Activated CD4-positive, alpha-beta T cell treated with anti-CD3 and anti-CD28 coated beads for 1 hour (primary cell): ENCODE measurements at places on chromosomes 11 and 22.
A peak's percentile ranks its signal among the peaks of the same experiment; 100 is the strongest.

GRCh38 chr11:118168751-118169150, 7.7 kb downstream of the SCN2B start:
- DNase-seq: no peak

GRCh38 chr11:15615398-15616096, 500.8 kb downstream of the INSC start:
- no peak for DNase-seq

- DNase-seq: no peak
Observed at GRCh38 chr22:49751966-49752597, 75.6 kb downstream of the BRD1 start.

DNA sequence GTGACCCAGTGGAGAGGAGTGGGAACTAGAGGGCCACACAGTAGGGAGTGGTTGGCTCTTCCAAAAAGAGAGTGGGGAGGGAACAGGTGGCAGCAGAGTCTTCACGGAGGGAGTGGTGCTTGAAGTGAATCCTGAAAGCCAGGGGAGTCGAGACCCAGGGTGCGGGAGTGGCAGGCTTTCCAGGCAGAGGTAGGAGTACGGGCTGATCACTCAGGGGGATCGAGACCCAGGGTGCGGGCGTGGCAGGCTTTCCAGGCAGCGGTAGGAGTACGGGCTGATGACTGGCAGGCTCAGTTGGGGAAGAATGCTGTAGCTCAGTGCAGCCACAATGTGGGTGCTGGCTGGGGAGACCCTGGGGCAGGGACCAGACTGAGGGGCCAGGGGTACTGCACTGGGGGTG, 148.2 kb downstream of the TBC1D22A start:
- no peak for DNase-seq

DNA sequence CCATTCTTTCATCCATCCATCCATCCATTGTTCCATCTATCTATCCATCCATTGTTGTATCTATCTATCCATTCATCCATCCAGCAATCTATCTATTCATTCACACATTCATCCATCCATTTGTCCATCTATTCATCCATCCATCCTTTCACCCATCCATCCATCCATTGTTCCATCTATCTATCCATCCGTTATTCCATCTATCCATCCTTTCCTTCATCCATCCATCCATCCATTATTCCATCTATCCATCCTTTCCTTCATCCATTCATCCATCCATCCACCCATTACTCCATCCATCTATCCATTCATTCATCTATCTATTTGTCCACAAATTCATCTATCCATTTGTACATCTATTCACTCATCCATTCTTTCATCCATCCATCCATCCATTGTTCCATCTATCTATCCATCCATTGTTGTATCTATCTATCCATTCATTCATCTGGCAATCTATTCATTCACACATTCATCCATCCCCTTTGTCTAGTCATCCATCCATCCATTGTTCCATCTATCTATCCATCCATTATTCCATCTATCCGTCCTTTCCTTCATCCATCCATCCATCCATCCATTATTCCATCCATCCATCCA, 65.9 kb upstream of the ANO1 start:
- DNase-seq: no peak

DNA sequence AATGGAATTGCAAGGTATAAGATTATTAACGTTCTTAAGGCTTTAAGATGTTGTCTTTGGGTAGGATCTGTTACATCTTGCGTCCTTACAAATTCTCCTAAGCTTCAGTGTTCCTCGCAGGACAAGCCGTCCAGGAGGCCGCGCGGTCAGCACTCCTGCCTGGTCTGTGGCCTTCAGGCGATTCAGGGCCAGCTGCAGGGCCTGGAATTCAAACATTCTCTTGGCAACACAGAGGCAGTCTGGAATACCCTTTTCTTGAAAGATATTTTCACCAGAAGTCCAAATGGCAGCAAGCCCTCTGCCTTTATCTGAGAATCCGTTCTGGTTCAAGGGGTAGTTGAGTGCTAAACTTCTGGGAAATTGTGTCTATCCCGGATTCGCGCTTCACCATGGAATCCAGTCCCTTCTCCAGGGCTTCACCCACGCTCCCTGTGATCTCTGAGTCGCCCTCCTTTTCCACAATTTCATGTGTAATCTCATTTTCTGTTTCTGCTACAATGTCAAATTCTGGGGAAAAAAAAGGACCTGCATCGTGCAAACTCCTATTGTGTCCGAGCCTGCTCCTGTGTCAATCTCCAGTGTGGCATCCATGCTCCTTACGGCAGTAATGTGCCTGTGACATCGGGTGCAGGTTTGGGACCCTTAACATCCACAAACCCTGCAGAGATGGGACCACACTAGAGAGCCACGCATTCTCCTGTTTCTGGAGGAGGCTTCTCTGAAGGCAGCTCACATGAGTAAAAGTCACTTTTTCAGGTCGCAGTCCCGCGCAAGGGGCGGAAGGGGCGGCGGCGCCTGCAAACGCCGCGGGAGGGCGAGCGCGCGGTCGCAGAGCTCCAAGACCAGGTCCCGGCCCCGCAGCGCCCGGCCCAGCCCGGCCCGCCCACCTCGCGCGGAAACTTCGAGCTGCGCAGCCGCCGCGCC, 25.4 kb upstream of the SORL1 start:
- DNase-seq: peak; percentile 32

DNA sequence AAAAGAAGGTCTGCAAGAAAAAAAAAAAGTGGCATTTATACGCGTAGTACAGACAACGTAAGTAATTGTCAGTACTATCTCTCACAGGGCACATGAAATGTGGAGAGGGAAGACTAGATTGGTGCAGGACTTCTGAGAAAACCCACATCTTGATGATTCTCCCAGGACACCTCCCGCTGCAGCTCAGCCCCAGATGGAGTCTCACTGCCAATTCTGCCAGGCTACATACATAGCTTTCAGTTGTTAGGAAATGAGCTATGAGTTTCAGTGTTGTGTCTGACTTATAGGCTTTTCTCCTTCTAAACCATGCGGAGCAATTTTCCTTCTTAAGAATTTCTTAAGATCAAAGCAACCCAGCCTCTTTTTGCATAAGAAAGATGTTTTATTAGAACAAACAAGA, 9.6 kb downstream of the OR5A2 start:
- no peak for DNase-seq

DNA sequence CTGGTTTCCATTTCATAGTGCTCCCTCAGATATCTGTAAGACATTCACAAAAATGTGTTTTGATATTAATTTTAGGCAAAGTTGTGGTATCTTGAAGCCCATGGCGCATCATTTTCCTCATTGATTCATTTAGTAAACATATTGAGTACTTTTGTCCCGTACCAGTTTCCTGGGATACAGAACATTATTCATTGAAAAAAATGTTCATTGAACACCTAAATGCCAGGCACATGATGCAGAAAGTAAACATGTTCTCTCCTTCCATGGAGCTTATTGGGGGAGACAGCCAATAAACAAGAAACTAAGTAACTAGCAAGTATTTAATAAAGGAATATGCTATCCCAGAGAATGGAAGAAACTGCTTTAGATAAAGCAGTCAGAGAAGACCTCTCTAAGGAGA, 195.0 kb downstream of the UVRAG start:
- no peak for DNase-seq

GRCh38 chr11:116257092-116257491, 515.7 kb downstream of the BUD13 start:
- no peak for DNase-seq

GRCh38 chr11:75565221-75565814, 3.3 kb downstream of the SERPINH1 start:
- DNase-seq: no peak

DNA sequence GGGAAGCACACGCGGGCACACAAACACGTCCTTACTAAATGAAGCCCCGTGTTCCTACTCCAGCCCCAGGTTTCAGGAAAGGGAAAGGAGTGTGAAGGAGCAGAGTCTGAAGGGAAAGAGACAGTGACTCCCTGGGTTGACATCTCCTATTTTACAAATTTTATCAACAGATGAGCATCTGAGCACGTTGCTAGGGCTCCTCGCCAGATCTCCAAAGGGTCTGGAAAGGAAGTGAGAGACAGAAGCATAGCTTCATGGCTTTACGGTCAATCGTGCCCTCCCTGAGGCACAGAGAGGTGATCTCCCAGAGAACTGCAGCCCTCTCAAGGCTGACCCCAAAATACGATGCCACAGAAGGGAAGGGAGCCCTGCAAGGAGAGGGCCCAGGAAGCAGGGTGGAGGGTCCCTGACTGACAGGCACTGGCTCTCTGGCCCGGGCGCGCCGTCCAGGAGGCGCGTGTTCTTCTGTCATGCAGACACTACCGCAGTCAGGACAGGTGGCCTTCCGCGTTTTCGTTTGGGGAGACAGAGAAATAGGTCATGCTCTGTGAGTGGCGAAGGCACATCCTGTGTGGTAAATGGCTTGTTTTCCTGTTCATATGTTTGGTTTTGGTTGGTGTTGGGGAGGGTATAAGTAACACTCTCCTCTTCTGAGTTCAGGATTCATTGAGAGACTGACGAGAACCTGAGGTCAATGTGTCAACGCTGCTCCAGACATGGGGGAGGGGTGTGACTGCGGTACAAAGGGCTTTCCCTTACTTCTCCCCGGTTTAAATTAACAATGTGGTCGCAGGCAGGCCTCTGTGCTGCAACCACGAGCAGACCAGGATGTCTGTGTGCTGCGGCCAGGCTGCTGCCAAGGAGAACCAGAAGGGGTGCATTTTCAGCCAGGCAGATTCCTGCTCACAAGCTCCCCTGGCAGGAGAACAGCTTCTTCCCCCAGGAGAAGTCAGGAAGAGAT, 813.3 kb downstream of the OPCML start:
- DNase-seq: no peak

DNA sequence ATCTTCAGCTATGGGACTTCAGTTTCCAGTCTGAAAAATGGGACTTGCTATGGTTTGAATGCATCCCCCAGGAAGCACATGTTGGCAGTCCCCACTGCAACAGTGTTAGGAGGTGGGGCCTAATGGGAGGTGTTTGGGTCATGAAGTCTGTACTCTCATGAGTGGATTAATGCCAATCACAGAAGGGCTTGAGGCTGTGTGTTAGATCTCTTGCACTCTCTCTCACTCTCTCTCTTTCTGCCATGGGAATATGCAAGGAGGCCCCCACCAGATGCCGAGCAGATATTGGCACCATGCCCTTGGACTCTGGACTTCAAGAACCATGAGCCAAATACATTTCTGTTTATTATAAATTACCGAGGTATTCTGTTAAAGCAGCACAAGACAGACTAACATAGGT, 7.8 kb upstream of the AP1B1 start:
- DNase-seq: no peak

DNA sequence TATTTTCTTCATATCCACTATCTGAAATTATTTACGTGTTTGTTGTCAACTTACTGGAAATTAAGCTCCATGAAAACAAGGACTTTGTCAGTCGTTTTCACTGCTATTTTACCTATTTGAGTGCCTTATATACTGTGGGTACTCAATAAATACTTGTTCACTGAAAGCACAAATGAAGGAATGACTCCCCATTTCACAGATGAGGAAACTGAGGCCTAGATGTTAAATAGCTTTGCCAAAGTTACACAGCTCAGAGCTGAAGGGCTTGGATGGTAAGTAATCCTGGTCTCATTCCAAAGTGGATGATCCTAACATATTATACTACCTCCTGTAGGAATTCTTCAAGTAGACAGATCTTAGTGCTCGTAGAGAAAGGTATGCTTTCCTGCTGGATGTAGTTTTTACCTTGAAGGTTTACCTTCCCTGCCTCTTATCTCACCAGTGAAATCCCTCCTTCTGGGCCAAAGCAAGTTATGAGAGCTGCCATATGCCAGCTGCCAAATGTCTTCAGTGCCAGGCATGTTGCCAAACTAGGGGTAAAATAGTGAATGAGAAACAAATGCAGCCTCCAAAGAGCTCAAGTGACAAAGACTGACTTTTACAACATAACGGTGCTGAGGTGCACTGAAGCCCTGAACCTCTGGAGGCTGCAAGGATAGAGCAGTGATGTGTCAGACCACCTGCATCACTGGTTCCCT, 129.7 kb downstream of the TRIM44 start:
- DNase-seq: no peak

DNA sequence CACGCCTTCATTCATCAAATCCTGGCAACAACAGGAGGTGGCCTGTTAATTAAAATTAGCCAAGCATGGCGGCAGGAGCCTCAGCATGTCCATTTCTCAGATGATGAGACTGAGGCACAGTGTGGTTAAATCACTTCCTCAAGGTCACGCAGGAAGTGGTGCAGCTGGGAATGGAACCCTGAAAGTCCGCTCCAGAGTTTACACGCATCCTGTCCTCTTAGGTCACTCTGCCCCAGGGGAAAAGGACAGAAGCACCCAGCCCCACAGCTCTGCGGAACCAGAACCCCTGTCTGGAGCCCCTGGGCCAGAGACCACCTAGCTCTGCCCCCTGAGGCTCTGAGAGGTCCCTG, 19.6 kb downstream of the RPL3 start:
- no peak for DNase-seq

GRCh38 chr11:15836795-15837194, 519.6 kb downstream of the SOX6 start:
- no peak for DNase-seq

DNA sequence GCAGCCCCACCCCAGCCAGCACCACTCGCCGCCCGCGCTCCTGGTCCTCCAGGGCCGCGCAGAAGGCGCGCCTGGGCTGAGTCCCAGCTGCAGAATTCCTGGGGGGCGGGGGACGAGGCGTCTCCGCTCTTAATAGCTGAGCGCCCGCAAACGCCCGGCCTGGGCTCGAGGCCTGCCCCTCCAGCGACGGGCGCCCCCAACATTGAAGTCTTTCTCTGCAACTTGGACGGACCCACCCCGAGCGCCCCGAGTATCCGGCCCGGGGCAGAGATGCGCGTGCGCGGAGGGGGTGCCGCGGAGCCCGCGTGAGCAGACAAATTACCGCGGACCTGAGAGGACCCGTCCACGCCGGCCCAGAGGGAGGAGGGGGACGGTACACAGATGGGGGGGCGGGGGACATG, 6.7 kb upstream of the SYT7 start:
- DNase-seq: peak; percentile 15

- no peak for DNase-seq
Observed at GRCh38 chr11:49202287-49202976, 6.0 kb downstream of the FOLH1 start.

- no peak for DNase-seq
Observed at GRCh38 chr11:1032310-1032891, 4.1 kb downstream of the MUC6 start.

DNA sequence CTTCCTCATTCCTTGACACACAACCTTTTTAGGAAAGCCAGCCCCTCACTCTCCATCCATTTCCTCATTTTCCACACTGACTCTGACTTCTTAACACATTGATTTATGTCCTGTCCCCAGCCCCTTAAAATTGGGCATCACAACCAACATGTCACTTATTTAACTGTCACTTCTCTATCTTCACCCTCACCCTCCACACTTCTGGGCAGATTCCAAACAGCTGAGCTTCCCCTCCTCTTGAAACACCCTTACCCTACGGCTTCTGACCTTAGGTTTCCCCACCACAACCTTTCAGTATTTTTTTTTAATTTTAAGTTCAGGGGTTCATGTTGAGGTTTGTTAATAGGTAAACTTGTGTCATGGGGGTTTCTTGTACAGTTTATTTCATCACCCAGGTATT, 696.3 kb downstream of the DLG2 start:
- no peak for DNase-seq

GRCh38 chr11:65931773-65932557, 12.7 kb downstream of the DRAP1 start:
- no peak for DNase-seq
